Activated naive CD4-positive, alpha-beta T cell treated with Interleukin-2 at 50 U/mL for 16 hours (primary cell): ENCODE measurements at places on chromosomes 5 and 9.

DNA sequence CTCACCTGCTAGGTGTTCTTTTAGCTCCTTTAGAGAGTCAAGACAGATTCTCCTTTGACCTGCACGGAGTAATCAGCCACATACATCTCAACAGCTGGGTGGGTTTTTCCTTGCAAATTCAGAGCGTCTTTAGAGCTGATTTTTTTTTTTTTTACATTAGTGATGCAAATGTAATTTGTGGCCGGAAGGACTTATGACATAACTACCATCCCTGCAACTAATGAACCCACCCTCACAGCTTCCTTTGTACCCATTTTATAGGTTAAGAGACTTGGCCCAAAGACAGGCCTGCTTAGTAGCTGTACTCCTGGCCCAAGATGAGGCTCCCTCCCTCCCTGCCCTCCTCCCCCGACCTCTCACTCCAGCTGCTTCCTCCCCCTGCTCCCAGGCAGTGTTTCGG lies 69.9 kb upstream of the NIPAL4 start:
- DNase-seq, result no peak

DNA sequence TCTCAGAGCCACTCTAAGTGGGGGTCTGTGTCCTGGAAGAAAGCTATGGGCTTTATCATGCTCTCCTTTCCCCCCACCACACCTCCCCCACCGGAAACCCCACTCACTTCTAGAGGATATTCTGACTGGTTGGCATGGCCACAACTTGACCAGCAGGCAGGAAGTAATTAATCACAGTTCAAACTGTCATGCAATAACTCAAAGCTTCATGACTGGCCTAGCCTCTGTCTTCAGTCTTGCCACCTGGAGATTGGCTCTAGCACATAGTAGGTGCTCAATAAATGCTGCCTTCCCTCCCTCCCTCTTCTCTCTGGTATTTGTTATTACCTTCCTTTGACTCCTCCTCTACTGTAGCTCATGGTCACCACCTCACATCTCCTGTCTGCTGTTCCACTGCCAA lies 124.7 kb downstream of the GABBR2 start:
- DNase-seq, result no peak

GRCh38 chr5:173065155-173065554 lies 9.0 kb downstream of the CREBRF start:
- no peak for DNase-seq

DNA sequence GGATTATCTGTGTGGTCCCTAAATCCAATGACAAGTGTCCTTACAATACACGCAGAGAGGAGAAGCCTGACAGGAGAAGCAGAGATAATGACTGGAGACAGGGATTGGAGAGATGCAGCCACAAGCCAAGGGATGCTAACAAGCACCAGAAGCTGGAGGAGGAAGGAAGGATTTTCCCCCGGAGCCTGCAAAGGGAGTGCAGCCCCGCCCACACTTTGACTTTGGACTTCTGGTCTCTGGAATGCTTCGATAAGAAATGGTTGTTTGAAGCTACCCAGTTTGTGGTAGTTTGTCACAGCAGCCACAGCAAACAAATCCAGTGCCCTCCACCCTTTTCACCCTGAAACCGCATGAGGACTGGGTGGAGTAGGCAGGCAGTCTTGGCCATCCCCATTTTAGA lies 77.2 kb upstream of the BOD1 start:
- DNase-seq, result no peak

DNA sequence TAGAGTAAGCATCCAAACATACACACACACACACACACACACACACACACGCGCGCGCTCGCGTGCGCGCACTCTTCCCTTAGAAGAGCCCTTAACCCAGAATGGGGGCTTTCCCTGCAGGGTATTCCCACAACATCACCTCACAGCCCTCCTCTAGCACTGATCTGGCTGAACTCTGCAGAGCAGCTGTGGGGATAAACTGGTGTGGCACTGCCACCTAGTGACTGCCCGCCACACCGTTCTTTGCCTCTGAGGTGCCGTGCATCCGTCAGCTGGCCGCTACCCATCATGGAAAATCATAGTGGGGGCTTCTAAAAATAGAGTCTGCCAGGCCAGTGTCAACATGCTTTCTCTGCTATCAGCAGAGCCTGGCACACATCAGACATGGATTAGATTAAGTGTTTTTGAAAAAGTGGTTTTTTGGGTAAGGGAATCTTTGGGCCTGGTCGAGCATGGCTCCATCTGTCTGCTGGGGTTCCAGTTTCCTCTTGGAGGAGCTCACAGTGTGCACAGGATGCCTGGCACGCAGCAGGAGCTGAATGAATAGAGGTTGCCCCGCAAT lies 88.1 kb downstream of the KCNN2 start:
- DNase-seq, result peak; percentile 25

DNA sequence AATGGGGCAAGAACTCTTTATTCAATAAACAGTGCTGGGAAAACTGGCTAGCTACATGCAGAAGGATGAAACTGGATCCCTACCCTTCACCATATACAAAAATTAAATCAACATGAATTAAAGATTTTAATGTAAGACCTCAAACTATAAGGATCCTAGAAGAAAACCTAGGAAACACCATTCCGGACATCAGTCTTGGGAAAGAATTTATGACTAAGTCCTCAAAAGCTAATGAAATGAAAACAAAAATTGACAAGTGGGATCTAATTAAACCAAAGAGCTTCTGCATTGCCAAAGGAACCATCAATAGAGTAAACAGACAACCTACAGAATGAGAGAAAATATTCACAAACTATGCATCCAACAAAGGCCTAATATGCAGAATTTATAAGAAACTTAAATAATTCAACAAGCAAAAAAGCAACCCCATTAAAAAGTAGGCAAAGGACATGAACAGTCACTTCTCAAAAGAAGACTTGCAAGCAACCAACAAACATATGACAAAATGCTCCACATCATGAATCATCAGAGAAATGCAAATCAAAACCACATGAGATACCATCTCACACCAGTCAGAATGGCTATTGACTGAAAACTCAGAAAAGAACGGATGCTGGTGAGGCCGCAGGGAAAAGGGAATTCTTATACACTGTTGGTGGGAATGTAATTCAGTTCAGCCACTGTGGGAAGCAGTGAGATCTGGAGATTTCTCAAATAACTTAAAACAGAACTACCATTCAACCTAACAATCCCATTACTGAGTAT lies 104.3 kb upstream of the MAP3K1 start:
- DNase-seq, result peak; percentile 16

DNA sequence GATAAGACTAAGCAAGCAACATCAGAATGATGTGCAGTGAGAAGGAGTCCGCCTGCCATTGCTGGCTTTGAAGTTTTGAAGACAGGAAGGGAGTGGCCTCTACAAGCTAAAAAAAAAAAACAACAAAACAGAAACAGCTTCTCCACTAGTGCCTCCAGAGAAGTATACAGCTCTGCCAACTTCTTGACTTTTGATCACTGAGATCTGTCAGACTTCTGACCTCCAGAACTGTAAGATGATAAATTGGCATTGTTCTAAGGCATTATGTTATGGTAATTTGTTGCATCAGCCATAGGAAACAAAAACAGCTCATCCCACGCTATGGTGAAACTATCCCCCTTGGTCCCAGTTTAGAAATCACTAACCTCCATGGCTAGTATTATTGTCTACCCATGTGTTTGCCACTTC lies 131.0 kb upstream of the VCAN start:
- peak; percentile 2 for DNase-seq

DNA sequence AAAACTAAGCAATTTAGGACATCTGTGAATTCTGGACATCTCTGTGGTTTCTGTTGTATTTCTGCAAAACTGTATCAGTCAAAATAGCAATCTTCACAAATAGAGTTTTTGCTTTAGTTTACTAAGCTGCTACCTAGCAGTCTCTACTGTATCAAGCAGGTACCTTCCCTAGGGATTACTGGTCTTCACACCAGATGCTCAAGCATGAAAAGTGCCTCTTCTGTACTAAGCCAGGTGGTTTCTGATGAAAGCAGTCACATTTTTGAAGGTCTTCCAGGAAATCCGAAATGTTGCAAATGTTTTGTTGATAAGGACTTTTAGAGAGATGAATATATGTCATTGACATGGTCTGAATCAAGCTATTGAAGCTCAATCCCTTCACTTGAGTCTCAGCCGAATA lies 540.0 kb downstream of the KCTD16 start:
- no peak for DNase-seq

DNA sequence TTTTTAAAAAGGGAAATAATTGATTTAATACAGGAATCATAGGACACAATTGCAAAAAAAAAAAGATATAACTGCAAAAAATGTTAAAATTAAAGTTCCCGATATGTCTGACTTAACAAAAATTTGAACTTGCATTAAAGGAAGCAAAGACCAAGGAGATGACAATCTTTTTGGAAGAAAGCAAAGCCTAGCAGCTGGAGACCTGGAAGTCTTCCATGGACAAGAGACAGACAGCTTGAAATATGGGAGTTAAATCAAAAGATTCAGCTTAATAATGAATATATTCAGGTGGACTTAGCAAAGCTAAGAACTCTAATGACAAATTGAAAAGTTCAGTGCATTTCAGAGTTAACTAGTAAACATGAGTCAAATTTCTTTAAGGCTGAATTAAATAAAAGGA lies 568.7 kb upstream of the RGMB start:
- no peak for DNase-seq

GRCh38 chr9:2872250-2872930 lies 28.5 kb upstream of the PUM3 start:
- no peak for DNase-seq

GRCh38 chr9:77569335-77569734 lies 78.8 kb downstream of the GNA14 start:
- DNase-seq, result no peak

DNA sequence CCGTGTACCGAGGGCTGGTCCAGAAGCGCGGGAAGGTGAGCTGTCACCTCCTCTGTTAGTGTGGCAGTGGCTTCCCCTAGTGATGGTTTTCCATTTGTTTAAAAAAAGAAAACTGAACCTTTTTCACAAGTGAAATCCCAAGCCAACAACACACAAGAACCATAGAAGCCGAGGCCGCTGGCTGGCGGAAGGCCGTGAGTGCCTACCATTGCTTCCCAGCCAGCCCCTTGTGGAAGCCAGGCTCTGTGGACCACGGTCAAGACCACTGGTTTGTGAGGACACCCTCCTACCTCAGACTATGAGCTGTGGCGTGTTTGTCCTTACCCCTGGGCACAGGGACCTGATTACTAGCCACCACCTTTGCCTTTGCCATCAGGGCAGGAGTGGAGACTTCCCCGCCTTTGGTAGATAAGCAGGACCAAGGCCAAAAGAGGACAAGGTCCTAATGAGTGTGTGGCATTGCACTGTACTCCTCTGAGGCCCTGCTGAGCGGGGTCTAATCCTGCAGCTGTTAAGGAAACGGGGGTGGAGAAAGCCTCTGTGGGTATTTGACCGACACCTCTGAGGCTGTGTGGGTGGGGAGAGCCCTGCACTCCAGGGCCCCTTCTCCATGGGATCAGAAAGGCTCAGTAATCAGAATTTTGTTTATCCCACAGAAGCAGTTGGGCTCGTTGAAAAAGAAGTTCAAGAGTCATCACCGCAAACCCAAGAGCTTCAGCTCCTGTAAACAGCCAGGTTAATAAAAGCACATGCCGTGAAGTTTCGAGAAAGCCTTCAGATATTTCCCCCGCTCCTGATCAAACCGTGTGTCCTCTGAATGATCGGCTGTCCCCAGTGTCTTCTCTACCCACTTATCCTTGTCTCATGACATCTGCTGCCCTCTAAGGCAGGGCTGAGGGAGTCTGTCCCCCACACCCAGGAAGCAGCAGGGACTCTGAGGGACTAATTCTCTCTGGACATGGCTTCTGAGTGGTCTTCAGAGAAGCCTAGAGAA lies 4.3 kb downstream of the SURF2 start:
- no peak for DNase-seq

DNA sequence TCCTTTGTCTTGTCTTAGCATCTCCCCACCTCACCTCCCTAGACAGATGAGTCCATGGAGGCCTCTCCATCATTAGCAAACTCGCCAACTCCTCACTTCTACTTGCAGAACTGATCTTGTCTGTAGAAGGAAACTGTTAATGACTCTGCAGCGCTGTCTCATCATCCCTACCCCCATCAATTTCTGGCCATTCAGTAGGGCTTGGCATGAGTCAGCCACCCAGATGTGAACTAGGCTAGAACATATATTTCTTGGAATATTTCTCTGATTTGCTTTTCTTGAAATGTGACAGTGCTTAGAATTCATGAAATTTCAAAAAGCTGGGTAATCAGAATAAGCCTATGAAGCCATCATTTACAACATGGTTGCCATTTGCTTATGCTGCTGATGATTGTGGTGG lies 1125.0 kb upstream of the DMAC1 start:
- no peak for DNase-seq

DNA sequence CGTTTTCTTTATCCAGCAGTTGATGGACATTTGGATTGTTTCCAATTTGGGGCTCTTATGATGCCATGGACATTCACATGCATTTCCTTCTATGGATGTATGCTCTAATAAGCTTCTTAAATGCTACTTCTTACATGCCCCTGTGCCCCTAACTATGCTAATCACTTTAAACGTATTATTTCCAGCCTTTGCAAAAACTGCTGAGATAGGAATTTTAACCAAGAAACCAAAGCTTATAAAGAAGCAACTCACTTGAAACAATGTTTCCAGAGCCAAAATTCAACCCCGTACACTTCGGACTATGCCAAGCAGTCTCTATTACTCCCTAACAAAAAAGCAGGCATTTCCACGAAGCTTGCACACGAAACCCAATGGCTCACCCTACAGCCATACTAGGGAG lies 545.6 kb upstream of the WWC1 start:
- no peak for DNase-seq

DNA sequence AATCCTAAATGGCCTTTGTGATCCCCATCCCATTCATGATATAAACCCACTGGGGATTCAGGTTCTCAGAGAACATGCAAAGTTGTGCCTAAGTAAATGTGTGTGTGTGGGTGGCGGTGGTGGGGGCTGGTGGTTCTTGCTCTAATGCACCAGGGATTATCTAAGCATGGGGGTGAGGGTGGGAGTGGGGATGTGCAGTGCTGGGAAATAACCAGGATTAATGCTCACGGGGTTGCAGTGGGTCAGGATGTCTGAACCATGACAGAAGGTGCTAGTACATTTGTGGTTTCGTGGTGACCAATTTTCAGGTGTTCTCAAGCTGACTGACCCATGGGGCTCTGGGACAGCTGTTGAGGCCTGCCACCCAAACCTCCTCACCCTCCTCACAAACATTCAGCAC lies 101.0 kb downstream of the ZNF608 start:
- no peak for DNase-seq

GRCh38 chr9:73006986-73007385 lies 54.1 kb upstream of the ALDH1A1 start:
- DNase-seq, result no peak

- DNase-seq, result no peak
Measured at GRCh38 chr5:142343531-142343930, 18.7 kb upstream of the SPRY4 start.

- no peak for DNase-seq
Measured at GRCh38 chr5:98109561-98110006, 663.9 kb upstream of the RGMB start.

GRCh38 chr5:36570301-36571095 lies 35.9 kb upstream of the SLC1A3 start:
- DNase-seq, result no peak

DNA sequence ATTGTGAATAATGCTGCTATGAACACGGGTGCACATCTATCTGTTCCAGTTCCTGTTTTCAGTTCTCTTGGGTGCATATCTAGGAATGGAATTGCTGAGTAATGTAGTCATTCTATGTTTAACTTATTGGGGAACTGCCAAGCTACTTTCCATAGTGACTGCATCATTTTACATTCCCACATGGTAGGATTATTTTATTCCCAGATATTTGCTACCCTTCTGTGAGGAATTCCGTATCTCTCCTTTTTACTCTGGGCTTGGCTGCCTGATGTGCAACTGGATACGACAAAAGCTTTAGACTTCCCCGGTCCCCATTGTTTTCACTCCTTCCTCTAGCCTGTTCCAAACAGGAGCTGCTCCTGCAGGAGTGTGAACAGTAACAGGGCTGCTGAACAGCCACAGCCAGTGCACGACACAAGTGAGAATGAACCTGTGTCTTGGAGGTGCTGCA lies 7.2 kb downstream of the TAS2R1 start:
- no peak for DNase-seq
